ENCODE measurements at places on chromosomes 3 and 15. TPM values are rescaled to one million over a fixed set of nuclear protein-coding genes. Genes with fewer than 3 reads are reported as not detected.

GRCh38 chr3:151770956-151771355 lies 37.2 kb downstream of the AADACL2 start:
- H3K36me3 ChIP-seq: no peaks in the 10 kb centered on the region
- no peak overlapping the region for H3K27ac ChIP-seq
- no peaks in the 10 kb centered on the region for H3K4me1 ChIP-seq

DNA sequence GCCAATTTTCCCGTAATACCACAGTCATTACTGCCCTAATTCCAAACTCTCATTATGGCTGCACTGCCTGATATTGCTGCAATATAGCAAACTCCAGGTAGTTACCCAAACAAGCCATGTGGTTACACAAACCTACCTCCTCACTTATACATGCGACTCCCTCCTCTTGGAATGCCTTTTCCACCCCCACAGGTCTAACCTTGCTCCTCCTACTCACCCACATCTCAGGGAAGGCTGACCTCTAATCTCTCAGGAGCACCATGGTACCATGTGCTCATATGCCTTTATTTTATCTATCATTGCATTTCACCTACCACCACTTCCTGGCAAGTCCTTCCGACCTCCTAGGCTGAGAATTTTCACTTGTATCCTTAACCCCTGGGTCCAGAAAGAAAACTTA lies 2.9 kb downstream of the RBPMS2 start:
- no peaks in the 10 kb centered on the region for H3K4me1 ChIP-seq
- no peak overlapping the region for H3K27ac ChIP-seq
- H3K4me3 ChIP-seq: no peak overlapping the region
- H3K27me3 ChIP-seq: peaks cover 42% of the 10 kb centered on the region

- H3K27ac ChIP-seq: no peak overlapping the region
- no peaks in the 10 kb centered on the region for H3K4me1 ChIP-seq
Measured at GRCh38 chr3:172973799-172974198, 167.2 kb downstream of the SPATA16 start.

ALPK3 gene
- total RNA-seq: 0.46 TPM

- peak overlapping the region; percentile 7 for H3K4me3 ChIP-seq
- H3K4me1 ChIP-seq: peaks cover 58% of the 10 kb centered on the region
- H3K36me3 ChIP-seq: peaks cover 3% of the 10 kb centered on the region
- DNase-seq: no peak
Measured at GRCh38 chr15:67822537-67823313, 2.6 kb upstream of the SKOR1 start.

ATP13A4 gene
- total RNA-seq: 5.1 TPM

DNA sequence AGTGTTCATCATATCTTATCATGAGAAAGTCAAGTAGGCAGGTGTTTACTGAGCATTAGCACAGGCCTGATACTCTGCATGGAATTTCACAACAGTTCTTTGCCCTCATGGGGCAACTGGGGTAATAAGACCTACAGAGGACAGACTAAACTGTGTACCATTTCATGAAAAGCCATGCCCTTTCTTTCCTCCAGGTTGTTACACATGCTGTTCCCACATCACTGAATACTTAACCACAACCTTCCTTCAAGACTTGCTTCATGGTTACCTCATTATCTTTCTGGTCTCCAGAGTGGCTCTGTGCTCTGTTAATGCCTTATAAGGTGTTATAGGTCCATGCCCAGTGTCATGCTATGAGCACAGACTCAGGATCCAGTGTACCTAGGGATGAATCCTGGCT lies 28.2 kb upstream of the RSL24D1 start:
- peak overlapping the region; percentile 79 for H3K27ac ChIP-seq
- no peak for DNase-seq
- H3K4me3 ChIP-seq: no peak overlapping the region
- no peaks in the 10 kb centered on the region for H3K27me3 ChIP-seq

PATL2 gene
- total RNA-seq: 50.8 TPM

DNA sequence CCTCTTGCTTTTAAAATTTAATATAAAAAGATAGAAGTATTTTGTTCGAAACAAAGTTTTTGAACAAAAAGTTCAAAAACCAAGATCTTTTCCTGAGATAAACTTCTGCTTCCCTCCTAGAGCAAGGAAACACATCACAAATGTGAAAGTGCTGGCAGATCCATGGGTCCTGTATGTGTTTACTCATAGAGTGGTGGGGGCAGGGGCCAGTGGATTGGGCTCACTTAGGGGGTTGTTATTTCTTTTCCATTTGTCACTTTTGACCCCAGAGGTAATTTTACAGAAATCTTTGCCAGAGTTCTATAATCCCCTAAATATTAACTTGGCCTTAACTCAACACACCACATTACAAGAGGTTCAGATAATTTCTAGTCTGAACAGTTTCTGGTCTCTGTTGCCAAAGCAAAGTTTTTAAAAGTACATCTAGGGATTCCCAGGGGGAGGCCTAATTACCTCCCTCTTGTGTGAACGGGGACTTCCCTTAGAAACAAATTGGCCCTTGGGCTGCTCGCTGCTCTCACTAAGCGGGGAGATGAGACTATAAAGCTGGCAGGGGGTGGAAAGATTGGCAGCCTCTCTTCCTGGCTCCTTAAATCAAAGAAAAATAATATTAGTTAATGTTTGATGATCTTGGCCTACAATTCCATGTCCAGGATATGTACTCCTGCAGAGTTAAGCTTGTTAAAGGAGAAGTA lies 66.8 kb upstream of the PTX3 start:
- no peak overlapping the region for H3K27ac ChIP-seq
- H3K36me3 ChIP-seq: no peaks in the 10 kb centered on the region
- H3K27me3 ChIP-seq: no peaks in the 10 kb centered on the region
- no peak for DNase-seq
- no peak overlapping the region for H3K4me3 ChIP-seq

GRCh38 chr15:61749169-61749568 lies 311.1 kb downstream of the VPS13C start:
- no peak overlapping the region for H3K27ac ChIP-seq
- peaks cover 17% of the 10 kb centered on the region for H3K27me3 ChIP-seq

GRCh38 chr3:107990926-107991325 lies 99.9 kb downstream of the CD47 start:
- H3K4me1 ChIP-seq: peaks cover 1% of the 10 kb centered on the region
- no peak overlapping the region for H3K4me3 ChIP-seq
- H3K27me3 ChIP-seq: no peaks in the 10 kb centered on the region
- no peaks in the 10 kb centered on the region for H3K36me3 ChIP-seq
- no peak overlapping the region for H3K27ac ChIP-seq

DNA sequence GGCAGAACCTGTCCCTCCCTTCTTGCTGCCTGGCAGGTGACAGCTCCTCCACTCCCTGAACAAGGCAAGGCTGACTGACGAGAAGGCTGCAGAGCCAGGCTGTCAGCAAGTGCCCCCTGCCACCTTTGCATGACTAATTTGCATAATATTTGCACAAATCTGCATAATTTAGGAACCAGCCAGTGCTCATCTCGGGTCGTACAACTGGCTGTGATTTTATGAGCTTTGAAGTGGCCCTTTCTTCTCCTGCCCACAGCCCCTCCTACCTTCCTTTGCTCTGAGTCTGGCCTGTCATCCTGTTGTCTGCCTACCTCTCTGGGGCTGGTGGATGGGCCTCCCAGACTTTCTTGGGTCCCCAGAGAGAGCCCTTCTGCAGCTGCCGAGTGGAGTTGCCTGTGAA lies 58.9 kb downstream of the LINGO1 start:
- no peak overlapping the region for H3K27ac ChIP-seq
- no peaks in the 10 kb centered on the region for H3K36me3 ChIP-seq
- H3K27me3 ChIP-seq: no peaks in the 10 kb centered on the region
- DNase-seq: no peak
- H3K4me1 ChIP-seq: no peaks in the 10 kb centered on the region

SQOR gene
- total RNA-seq: 108 TPM

DNA sequence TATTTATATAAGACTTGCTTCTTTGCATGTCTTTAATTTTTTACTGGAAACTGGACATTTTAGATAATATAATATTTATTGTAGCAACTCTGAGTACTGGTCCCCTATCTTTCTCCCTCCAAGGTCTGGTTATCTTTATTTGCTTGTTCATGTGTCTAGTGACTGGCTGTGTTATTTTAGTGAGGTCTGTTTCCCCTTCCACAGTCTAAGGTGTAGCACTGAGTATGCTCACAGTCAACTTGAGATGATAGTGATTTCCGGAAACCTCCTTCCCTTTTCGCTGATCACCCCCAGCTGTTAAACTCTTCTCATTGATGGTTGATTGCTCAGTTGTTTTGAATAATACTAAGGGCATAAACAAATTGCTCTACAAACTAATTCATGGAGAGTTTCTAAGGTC lies 37.0 kb downstream of the PCNP start:
- H3K4me1 ChIP-seq: no peaks in the 10 kb centered on the region
- no peak overlapping the region for H3K27ac ChIP-seq
- no peaks in the 10 kb centered on the region for H3K27me3 ChIP-seq
- no peak overlapping the region for H3K4me3 ChIP-seq

DNA sequence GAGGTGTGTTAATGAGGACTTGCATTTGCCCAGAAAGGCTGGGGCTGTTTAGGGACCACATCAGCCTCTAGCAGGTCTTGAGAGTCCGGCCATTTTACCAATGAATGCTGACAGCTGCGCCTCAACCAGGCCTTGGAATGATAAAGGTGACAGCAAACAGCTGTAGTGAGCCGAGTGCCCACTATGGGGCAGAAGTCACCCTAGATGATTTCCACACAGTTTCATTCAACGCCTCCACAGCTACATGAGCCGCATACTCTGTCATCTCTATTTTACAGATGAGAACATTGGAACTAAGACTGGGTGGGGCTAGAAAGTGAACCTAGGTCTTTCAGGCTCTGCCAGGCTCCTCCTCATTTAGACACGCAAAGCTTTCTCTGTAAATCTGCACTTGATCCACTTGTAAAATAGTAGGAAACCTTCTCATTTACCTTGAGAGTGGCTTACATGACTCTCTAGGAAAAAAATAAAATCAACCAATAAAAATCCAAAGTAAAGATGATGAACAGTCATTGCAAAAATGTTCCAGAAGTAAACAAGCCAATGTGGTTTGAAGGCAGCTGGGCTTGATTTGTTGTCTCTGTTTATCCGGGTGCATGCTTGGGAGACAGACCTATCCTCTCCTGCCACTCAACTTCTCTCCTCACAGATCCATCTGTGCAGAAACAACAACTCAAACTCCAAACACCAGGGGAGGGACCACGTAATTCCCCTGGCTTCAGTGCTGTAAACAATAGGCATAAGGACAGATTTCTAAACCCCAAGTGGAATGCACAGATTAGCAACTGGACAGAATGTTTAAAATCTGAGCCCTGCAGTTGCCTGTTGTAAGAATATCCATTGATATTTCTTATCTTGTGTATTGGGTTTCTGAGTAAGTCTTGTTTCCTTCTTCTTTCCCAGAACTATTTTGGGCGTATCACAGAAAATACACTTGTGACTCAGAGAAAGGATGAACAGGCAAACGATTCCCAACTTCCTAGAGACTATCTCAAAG lies 31.5 kb upstream of the LDHAL6B start:
- H3K4me3 ChIP-seq: no peak overlapping the region
- DNase-seq: peak; percentile 46
- H3K36me3 ChIP-seq: no peaks in the 10 kb centered on the region
- peaks cover 9% of the 10 kb centered on the region for H3K4me1 ChIP-seq
- peaks cover 17% of the 10 kb centered on the region for H3K27me3 ChIP-seq

FETUB gene
- not detected for total RNA-seq

DNA sequence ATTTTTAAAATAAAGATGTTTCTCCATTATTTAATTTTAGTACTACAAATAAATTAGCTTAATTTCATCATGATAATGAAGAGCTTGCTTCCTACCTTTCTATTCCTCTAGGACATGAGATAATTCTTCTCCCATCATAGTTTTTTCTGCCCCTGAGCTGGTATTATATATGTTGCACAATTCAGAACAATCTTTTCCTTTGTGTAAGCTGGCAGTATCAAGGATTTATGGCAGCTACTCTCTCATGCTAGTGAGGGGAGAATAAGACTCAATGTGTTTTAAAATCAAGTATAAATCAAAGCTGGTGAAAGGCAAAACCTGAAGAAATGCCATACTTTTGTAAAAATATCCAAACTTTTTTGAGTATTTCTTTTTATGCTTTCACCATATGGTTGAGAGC lies 1405.3 kb downstream of the SI start:
- no peak for DNase-seq
- no peak overlapping the region for H3K4me3 ChIP-seq
- H3K36me3 ChIP-seq: no peaks in the 10 kb centered on the region
- no peaks in the 10 kb centered on the region for H3K27me3 ChIP-seq

- DNase-seq: peak; percentile 14
- peak overlapping the region; percentile 95 for H3K4me3 ChIP-seq
- H3K27ac ChIP-seq: peak overlapping the region; percentile 56
- peaks cover 24% of the 10 kb centered on the region for H3K4me1 ChIP-seq
Measured at GRCh38 chr3:97822359-97822775, 556 bp downstream of the CRYBG3 start.

DNAH12 gene
- 0.26 TPM for total RNA-seq
